ENCODE measurements at places on chromosomes 16 and 17.

DNA sequence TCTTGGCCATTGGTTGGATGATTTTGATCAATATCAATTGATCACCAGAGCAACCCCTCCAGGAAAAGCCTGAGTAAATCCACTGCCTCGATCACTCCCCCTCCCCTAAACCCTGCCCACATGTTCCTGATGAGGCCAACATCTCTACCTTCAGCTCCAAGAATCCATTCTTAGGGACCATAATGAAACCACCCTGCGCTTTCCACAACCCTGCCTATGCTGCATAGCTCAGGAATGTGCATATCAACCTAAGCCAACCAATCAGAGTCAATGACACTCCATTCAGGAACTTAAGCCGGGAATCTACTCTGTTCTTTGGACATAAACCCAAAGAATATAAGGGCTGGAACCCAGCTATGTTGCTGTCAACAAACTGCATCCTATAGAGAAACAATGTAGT, 86.3 kb downstream of the MYH11 start:
- no peak for DNase-seq

GRCh38 chr16:69407702-69408323, 16.6 kb upstream of the CYB5B start:
- DNase-seq, result no peak

DNA sequence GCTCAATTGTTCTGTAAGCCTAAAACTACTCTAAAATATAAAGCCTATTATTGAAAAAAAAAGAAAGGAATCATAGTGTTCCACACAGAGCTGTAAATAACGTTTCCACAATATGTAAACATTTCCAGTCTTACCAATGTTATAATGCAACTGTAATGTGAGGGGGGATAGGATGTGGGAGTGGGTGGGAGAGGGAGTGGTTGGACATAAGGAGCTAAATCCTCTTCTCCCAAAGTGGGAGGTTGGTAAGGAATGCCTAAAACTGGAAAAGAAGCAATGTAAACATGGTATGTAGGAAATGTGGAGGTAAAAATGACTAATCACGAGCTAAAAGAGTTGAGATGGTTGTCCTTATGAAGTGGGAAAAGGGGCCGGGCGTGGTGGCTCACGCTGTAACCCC, 17.6 kb upstream of the SBK1 start:
- no peak for DNase-seq

DNA sequence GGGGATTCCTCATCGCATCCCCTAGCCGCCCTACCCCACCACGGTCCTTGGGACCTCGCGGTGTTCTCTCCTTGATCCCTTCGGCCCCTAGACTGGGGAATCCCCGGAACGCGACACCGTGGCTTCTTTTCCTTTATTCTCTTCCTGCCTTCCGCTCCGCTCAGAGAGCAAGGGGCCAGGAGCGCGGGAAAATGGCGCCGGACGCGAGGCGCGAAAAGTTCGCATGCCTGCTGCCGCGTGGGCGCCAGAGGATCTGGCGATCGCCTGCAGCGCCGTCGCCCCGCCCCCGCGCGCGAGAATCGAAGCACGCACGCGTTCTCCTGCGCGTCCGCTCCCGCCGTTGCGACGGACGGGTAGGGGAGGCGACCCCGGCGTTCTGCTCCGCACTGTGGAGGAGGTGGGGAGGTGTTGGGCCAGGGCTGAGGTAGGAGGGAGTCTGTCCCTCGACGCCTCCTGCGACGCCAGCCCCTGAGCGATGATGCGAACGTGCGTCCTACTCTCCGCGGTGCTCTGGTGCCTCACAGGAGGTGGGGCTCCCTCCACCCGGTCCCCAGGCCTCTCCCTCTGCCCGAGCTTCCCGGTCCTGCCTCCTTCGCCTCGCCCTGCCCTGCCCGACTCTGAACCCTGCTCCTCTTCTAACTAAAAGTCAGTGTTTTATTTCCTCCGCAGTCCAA, at the start of gene ZPBP2:
Gene ZPBP2, plus strand, starts transcription at position 323 of the 674 bp plus-strand sequence. Its CDS starts 153 bp downstream, at position 476.
- DNase-seq, result no peak

GRCh38 chr17:57925361-57925990, 29.7 kb downstream of the CUEDC1 start:
- no peak for DNase-seq

DNA sequence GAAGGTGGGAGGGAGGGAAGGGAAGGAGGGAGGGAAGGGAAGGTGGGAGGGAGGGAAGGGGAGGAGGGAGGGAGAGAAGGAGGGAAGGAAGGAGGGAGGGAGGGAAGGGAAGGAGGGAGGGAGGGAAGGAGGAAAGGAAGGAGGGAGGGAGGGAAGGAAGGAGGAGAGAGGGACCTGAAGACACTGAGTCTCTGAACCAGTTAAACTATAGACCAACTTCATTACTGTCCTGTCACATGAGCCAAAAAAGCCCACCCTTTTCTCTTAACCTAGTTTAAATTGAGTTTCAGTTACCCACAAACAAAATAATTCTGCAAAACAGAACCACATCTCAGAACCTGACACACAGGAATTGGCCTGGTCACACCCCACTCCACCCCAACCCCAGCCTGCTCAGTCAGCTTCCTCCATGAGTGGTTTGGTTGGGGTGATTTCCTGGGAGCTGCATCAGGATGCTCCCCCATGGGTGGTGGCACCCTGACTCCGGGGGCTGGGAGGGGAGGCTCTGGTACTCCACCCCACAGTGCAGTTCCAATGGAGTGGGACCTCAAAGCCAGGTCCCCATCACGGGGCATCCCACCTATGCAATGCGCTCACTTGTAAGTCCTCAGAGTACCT, 4.7 kb upstream of the PRR29 start:
- DNase-seq, result no peak

GRCh38 chr16:30430428-30430970, 669 bp upstream of the DCTPP1 start:
- no peak for DNase-seq

- DNase-seq, result no peak
These were observed 21.2 kb downstream of the AKAP1 start for GRCh38 chr17:57106107-57106835.

DNA sequence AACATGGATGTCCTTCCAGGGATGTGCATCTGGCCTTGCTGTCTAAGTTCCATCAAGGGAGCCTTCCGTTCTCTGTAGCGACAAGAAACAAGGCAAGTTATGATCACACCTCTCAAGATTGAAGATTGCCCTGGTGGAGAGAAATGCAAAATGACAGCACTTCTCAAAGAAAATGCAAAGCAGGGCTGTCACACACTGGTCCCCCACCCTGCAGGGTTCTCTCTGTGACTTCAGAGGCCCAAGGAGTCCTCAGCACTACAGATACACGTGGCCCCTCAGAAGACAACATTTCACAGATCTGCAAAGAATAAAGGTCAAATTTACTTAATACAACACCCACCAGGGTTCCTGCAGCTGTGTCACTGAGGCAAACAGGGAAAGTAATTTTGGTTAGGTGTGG, 60.7 kb upstream of the TEX2 start:
- no peak for DNase-seq

DNA sequence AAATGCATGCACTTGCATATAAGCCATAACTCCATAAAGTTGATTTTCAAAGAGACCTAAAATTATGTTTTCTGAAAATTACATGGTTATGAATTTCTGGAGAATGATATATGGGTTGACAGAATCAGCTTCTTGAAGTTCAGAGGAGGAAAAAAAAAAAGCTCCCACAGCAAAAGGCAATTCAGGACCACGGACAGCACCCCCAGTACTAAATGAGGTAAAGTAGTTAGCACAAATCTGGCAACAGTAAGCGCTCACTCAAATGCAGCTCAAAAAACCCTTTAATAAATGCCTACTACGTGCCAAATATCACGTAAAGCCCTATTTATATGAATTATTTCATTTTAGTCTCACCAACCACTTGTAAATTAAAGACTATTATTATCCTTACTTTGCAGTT, 135.2 kb downstream of the SHISA9 start:
- DNase-seq, result no peak
